ENCODE measurements at places on chromosomes 5 and 9. TPM values are rescaled to one million over a fixed set of nuclear protein-coding genes. Genes with fewer than 3 reads are reported as not detected.

DNA sequence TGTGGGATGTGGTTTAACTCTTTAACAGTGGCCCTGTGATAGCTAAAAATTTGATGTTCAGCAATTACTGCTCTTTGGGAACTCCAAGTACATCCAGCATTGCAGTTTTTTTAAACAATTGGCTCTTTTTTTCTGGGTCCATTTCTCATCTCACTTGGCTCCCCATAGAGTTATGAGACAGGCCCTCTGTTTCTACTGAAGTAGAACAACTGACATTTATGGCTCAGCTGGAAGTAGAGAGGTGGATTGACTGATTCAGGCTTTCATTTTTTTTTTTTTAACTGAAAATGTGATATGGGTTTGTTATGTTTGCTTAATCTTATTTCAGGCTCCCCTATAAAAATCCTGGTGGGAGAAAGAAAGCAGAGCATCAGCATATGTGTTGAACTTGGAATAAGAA, 96.6 kb upstream of the CD180 start:
- DNase-seq: no peak

- no peak for DNase-seq
Measured at GRCh38 chr5:101976933-101977332, 319.2 kb downstream of the SLCO4C1 start.

GRCh38 chr5:175610898-175611297, 47.0 kb upstream of the HRH2 start:
- no peak for DNase-seq

DNA sequence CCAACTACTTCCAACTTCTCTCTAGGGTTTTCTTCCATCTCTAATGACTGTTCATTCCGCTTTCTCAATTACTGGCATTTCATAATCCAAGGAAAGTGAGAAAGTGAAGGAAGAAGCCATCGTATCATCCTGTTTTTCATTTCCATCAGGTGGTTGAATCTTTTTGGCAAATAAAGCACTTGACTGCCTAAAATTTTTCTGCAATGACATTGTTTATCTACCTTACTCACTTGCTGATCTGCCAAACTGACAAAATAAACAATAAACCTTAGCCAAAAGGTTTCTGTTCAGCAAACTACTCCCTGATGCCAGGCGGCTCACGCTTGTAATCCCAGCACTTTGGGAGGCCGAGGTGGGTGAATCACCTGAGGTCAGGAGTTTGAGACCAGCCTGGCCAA, 18.4 kb downstream of the FNBP1 start:
- no peak for DNase-seq

DNA sequence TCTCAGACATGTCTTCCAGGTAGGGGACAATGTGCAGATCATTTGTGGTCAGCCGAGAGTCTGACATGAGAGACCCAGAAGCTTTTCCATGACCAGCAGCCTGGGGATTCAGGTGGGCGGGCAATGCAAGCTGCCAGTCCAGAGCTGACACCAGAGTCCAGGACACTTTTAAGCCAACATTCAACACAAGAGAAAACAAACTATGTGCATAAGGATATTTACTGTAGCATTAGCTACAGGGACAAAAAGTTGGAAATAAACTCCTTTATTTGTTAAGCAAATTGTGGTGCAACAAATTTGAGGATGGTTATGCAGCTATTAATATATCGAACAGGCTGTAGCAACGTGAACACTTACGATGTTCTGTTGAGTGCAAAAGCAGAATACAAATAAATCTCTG, 9.9 kb upstream of the RNF130 start:
- DNase-seq: no peak

- DNase-seq: no peak
Measured at GRCh38 chr5:14706615-14707021, 42.1 kb downstream of the OTULIN start.

- no peak for DNase-seq
Measured at GRCh38 chr9:101148344-101148743, 119.8 kb downstream of the PLPPR1 start.

GRCh38 chr5:129069292-129069691, 25.3 kb upstream of the ISOC1 start:
- no peak for DNase-seq

DNA sequence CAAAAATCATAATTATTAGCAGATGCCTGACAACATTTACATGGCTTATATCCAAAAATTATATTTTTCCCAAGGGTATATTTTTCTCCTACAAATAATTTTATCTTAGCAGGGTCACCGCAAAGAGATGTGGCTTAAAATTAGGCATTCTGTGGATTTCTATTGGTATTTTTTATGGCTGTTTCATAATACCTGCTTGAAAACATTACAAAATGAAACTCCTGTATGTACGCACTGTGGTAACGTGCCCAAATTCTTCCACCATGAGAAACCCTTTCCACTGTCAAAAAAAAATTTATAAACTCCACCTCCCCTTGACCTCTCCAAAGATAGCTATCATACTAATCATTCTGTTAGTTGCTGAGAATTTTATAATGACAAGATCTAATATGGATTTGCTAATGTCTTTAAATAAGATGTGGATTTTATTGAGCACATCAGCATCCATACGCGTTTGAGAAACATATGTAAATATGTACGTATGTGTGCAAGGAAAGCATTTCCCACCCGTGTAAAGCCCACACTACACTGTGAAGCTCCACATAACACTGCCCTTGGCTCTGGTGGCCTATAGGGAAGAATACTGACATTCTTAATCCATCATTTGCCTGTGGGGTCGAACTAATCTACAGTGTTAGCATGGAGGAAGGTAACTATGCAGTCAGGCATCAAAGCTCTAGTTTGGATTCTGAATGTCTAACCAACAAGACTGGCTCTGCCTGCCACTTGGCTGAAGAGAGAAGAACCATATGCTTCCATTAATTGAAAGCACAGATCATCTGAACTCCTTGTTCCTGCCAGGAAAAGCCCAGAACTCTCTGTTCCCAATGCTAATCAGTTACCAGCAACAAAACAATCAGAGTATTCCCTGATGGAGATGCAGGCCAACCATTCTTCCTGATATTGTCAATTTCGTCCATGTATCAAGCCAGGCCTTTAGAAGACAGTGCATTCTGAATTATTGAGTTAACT, 244.7 kb downstream of the SPOCK1 start:
- no peak for DNase-seq

GRCh38 chr9:125912667-125913066, 165.5 kb downstream of the PBX3 start:
- no peak for DNase-seq

- no peak for DNase-seq
Measured at GRCh38 chr5:143379606-143380005, 23.9 kb downstream of the NR3C1 start.

GRCh38 chr5:20615888-20616563, 628.0 kb upstream of the CDH18 start:
- DNase-seq: no peak

DNA sequence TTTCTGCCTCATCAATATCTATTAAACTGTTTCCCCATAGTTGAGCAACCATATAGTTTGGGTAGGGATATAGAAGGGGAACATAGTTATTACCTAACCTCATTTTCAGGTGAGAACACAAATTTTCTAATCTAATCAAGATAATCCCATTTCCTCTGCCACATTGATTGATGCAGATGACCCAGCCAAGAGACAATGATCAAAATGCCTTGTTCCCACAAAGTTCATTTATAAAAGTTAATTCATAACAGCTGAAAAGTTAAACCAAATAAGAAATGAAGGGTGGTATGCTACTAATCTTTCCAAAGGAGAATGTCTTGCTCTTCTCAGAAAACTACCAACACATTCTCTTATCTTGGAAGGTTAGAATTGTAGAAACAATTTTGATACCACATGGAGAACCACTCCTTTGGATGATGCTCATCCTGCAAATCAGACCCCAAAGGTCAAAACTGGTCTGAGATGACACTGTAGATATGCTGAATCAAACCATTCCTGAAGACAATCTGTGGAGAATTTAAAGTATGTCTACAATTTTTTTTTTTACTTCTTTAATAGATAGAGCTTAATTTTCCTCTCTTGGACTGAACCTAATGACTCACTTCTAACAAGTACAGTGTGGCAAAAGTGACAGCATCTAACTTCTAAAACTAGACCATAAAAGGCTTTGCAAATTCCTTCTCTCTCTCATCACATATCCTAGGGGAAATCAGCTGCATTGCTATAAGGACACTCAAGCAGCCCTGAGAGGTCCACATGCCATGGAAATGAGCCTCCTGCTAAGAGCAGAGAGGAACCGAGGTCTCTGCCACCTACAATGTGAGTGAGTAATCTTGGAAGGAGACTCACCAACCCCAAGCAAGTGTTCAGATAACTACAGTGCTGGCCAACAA, 586.7 kb upstream of the TUSC1 start:
- DNase-seq: no peak

DNA sequence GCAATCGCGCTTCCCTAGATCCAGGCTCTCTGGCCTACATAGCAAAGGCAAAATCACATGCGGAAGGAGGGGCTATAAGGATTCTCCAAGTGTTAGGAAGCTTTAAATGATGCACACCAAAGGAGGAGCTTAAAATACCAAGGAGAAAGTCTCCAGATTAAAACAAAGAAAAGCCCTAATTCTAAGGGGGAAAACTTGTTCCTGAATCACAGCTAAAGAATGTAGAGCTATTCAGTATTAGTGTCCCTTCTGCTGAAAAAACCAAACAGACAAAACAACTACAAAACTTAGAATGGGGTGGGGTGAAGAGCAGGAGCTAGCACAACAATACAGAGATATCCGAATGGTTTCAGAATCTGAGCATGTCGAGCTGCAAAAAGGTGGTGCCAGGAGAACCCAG, 213.7 kb downstream of the DCP2 start:
- DNase-seq: no peak

- DNase-seq: no peak
Measured at GRCh38 chr9:114060711-114061110, 17.4 kb downstream of the AMBP start.

DNA sequence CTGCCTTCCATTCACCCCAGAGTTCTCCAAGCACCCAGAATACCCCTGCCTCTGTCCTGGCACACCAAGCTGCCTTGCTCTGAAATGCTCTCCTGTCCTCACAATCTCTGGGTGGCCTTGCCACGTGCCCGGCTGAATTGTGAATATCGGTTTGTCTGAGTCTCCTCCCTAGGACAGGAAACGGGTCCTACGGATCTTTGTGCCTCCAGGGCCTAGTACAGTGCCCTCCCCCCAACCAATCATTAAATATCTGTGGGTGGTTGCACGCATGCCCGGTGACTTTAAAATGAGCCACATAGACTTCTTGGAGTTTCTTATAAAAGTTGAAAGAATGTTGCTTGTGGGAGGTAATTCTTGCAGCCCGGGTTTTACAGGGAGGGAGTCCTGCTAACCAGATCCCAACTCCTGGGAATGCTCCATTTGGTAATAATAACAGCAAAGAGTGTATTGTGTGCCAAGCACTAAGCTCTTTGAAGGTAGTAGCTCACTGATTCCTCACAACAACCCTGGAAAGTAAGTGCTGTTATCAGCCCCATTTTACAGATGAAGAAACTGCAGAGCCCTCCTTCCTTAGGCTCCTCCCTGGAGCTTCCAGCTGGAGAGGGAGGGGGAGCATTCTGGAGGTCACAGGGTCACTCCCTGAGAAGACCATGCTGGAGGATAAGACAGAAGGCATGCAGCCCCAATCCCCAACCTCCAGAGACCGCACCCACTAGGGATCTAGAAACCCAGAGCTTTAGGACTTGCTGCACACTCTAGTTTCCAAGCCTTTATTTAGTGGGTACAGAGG, 23.4 kb downstream of the URM1 start:
- no peak for DNase-seq

DNA sequence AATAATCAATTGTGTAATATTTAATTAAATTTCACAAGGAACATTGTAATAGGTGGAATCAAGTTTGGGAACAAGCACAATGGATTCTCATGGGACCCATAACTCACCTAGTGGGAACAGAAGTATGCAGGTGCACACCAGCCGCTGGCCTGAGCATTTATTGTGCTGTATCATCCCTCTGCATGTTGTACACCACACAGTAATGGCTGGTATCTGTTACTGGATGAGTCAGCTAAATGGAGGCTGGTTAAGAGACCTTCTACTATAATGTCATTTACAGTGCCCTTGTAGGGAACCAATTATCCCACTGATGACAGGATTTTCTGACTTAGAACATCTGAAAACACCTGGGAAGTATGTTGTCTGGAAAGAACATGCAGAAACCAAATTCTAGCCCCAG, 3.2 kb upstream of the MAP3K1 start:
- DNase-seq: no peak

- no peak for DNase-seq
Measured at GRCh38 chr5:163677092-163677491, 171.7 kb downstream of the MAT2B start.

DNA sequence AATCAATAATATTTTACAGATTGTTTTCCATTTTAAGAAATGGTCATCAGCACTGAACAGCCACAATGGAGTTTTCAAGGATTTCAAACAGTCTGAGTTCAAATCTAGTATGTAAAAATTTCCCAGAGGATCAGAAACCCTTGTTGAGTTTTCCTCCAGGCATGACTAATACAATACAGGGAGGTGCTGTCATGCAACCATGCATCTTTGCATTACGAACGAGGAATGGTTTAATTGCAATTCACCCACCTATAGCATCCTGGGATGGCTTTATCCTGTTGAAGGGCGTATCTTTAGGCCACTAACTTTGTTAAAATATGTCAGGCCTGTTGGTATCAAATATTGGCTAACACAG, 196.4 kb downstream of the EFNA5 start:
- no peak for DNase-seq

- DNase-seq: no peak
Measured at GRCh38 chr5:57549566-57549965, 67.0 kb upstream of the ACTBL2 start.

- no peak for DNase-seq
Measured at GRCh38 chr5:1297243-1297642, 2.4 kb upstream of the TERT start.

DNA sequence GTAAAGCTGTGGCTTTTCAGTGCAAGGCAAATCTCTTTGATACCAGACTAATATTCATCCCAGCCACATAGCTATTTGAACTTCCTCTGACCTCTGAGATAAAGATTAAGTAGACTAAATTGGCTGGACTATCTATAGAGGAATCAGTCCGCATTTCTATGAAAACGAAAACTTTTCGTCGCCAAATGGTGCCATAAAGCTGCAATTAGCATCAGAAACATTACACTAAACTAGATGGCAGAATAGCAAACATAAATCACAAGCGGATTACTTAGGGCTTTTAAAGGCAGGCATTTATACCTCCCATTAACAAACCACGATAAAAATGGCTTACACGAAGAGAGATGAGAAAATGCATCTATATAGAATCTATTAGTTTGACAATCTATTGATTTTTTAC, 1009.7 kb upstream of the CDH6 start:
- DNase-seq: no peak

- DNase-seq: no peak
Measured at GRCh38 chr9:123407217-123407851, 51.3 kb downstream of the CRB2 start.

The TAF11L5 gene
- not detected for total RNA-seq

The POLE3 gene
- 25.6 TPM for total RNA-seq

The ELAVL2 gene
- total RNA-seq: 2.2 TPM

The PCAT7 gene
- total RNA-seq: 1.9 TPM

The RNF183 gene
- 0.95 TPM for total RNA-seq

The ISL1 gene
- not detected for total RNA-seq

The PDZD2 gene
- total RNA-seq: 2.0 TPM

The IFNA13 gene
- total RNA-seq: not detected

The BAG1 gene
- 114 TPM for total RNA-seq
